Motor neuron (in vitro differentiated cells): ENCODE measurements at places on chromosomes 1 and 21. TPM values are rescaled to one million over a fixed set of nuclear protein-coding genes. Genes with fewer than 3 reads are reported as not detected.

The HJV gene
- total RNA-seq = not detected in 2 replicates

The NPHS2 gene
- total RNA-seq = not detected in 2 replicates

The SH2D2A gene
- total RNA-seq = 0.76 and 0.97 TPM in 2 replicates

The SELENOF gene
- total RNA-seq = 160 and 164 TPM in 2 replicates

The CENPF gene
- total RNA-seq = 63.1 and 69.8 TPM in 2 replicates

The PEX14 gene
- 26.6 and 29.1 TPM in 2 replicates for total RNA-seq

The GUK1 gene
- 184 and 217 TPM in 2 replicates for total RNA-seq

The MAP1LC3C gene
- not detected in 2 replicates for total RNA-seq

The SKI gene
- 23.0 and 27.0 TPM in 2 replicates for total RNA-seq

The SYNC gene
- 7.3 and 9.1 TPM in 2 replicates for total RNA-seq

The PFKFB2 gene
- total RNA-seq = 7.1 and 7.8 TPM in 2 replicates

The AMY1A gene
- 0.38 TPM in 1 of 2 replicates, not detected in the other for total RNA-seq

The CLCA1 gene
- total RNA-seq = 0.09 and 0.10 TPM in 2 replicates

The CCDC185 gene
- 0.78 and 0.81 TPM in 2 replicates for total RNA-seq

The OR14K1 gene
- total RNA-seq = 0.39 TPM in 1 of 2 replicates, not detected in the other

The CRB1 gene
- total RNA-seq = 13.2 and 15.6 TPM in 2 replicates

The RHOU gene
- total RNA-seq = 49.4 and 51.6 TPM in 2 replicates

The RBM34 gene
- 125 and 133 TPM in 2 replicates for total RNA-seq
